ENCODE measurements at places on chromosomes 13 and 19.

- no peak for DNase-seq
Measured at GRCh38 chr13:54657588-54657987, 1629.0 kb downstream of the OLFM4 start.

- peak; percentile 16 for DNase-seq
Measured at GRCh38 chr19:8361921-8362793, 1.8 kb upstream of the ANGPTL4 start.

GRCh38 chr13:33205804-33206221 is 79.7 kb downstream of the STARD13 start:
- DNase-seq = peak; percentile 52

DNA sequence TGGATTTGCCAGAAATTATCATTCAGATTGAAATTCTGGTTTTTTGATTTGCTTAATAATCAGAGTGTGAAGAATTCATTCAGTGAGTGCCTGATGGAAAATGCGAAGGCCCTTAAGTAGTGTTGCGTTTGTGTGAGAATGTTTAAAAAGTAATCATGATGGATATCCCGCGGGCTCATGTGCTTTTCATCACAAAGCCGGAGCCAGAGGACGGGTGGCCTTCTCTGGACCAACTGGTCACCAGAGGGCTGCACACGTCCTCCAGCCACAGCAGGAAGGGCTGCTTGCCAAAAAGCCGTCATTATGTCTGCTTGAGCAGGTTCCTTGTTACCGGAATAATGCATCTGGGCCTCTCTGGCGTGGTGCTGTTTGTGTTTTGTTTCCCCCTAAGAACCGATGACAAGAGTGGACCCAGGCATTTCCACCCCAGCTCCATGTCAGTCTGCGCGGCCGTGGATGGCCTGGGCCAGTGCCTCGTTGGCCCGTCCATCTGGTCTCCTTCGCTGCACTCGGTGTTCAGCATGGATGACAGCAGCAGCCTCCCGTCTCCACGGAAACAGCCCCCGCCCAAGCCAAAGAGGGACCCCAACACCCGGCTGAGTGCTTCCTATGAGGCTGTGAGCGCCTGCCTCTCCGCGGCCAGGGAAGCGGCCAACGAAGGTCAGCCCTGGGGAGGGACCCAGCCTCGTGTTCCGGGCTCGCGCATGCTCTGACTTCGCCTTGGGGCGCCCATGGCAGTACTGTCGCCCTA is 497.7 kb downstream of the MYO16 start:
- no peak for DNase-seq

- DNase-seq = no peak
Measured at GRCh38 chr19:31319465-31319864, 29.8 kb downstream of the TSHZ3 start.

GRCh38 chr19:29497686-29498436 is 27.9 kb upstream of the VSTM2B start:
- no peak for DNase-seq

GRCh38 chr13:48570216-48570828 is 37.4 kb upstream of the RCBTB2 start:
- peak; percentile 51 for DNase-seq

- no peak for DNase-seq
Measured at GRCh38 chr13:50675651-50676050, 167.8 kb downstream of the DLEU7 start.

- DNase-seq = peak; percentile 36
Measured at GRCh38 chr19:19115954-19116353, 22.3 kb downstream of the TMEM161A start.

Measured in KBM-7 (cell line).